ENCODE measurements at places on chromosomes 4 and X. TPM values are rescaled to one million over a fixed set of nuclear protein-coding genes. Genes with fewer than 3 reads are reported as not detected.

Gene CENPVL3
- not detected for total RNA-seq

Gene SEPTIN6
- 43.7 TPM for total RNA-seq

Gene RASSF6
- 0.59 TPM for total RNA-seq

Gene HTN3
- total RNA-seq, result not detected

Gene TCEAL7
- not detected for total RNA-seq

Gene PRSS12
- 9.6 TPM for total RNA-seq

Gene VCX2
- total RNA-seq, result not detected

Gene AWAT2
- total RNA-seq, result not detected

Gene GPR173
- total RNA-seq, result 7.0 TPM

Gene PHEX
- total RNA-seq, result 3.5 TPM

Gene POF1B
- 0.28 TPM for total RNA-seq

Gene ITM2A
- not detected for total RNA-seq

Gene TMPRSS11D
- not detected for total RNA-seq

Gene GLRB
- 7.3 TPM for total RNA-seq

Gene DCAF8L2
- total RNA-seq, result 5.6 TPM

Gene H2BW2
- not detected for total RNA-seq

Gene LPAR4
- not detected for total RNA-seq

Gene SSX1
- not detected for total RNA-seq

Gene HSPA4L
- 5.1 TPM for total RNA-seq

Gene SHROOM4
- total RNA-seq, result 1.1 TPM

Gene OCRL
- 41.4 TPM for total RNA-seq

Gene ANOS1
- 0.22 TPM for total RNA-seq

Gene STS
- 2.2 TPM for total RNA-seq

Gene ADGRG4
- total RNA-seq, result not detected

Gene CC2D2A
- total RNA-seq, result 7.0 TPM

Gene SORCS2
- 20.7 TPM for total RNA-seq

Gene CXCL9
- total RNA-seq, result not detected

Gene HTRA3
- 14.1 TPM for total RNA-seq

Gene C4orf50
- not detected for total RNA-seq

Gene ACE2
- 3.4 TPM for total RNA-seq

Gene RTL5
- total RNA-seq, result not detected

Gene HDAC8
- total RNA-seq, result 52.8 TPM

Gene SSX4
- total RNA-seq, result not detected

Measured in PC-9 (cell line).